Activated CD8-positive, alpha-beta memory T cell treated with anti-CD3 and anti-CD28 coated beads, Interleukin-2, amount 10 ng/mL, durations not matched to agents 7 days and 5 days (primary cell): ENCODE measurements at places on chromosomes 7 and 10. TPM values are rescaled to one million over a fixed set of nuclear protein-coding genes. Genes with fewer than 3 reads are reported as not detected.

LIPK gene
- not detected for total RNA-seq

CASD1 gene
- 11.9 TPM for total RNA-seq

GOT1 gene
- 36.5 TPM for total RNA-seq

BLNK gene
- total RNA-seq = not detected

OGDHL gene
- total RNA-seq = 0.09 TPM

CPEB3 gene
- 4.3 TPM for total RNA-seq

TMEM178B gene
- 1.9 TPM for total RNA-seq

TMEM196 gene
- not detected for total RNA-seq

OPALIN gene
- not detected for total RNA-seq

- no peak for DNase-seq
These were observed 183.2 kb downstream of the GLI3 start for GRCh38 chr7:42053834-42054233.

DNA sequence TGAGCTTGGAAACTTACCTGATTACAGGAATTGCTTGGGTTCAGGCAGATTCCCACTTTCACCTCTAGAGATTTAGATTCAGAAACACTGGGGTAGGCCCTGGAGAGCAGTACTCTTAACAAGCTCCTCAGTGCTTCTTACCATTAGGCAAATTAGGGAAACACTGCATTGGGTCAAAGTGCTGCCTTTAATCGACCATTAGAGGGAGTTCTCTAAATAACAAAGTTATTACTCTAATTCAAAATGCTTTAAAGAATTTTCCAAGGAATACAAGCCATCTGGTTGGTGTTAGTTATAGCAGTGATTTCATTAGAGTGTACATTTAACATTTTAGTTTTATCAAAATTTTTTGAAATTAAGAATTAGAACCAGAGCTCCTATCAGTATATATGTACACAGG, 324.5 kb downstream of the GFRA1 start:
- DNase-seq = no peak

- no peak for DNase-seq
These were observed 94.3 kb downstream of the ELAPOR2 start for GRCh38 chr7:86964973-86965726.

GRCh38 chr7:22660293-22660692, 66.7 kb upstream of the IL6 start:
- no peak for DNase-seq

DNA sequence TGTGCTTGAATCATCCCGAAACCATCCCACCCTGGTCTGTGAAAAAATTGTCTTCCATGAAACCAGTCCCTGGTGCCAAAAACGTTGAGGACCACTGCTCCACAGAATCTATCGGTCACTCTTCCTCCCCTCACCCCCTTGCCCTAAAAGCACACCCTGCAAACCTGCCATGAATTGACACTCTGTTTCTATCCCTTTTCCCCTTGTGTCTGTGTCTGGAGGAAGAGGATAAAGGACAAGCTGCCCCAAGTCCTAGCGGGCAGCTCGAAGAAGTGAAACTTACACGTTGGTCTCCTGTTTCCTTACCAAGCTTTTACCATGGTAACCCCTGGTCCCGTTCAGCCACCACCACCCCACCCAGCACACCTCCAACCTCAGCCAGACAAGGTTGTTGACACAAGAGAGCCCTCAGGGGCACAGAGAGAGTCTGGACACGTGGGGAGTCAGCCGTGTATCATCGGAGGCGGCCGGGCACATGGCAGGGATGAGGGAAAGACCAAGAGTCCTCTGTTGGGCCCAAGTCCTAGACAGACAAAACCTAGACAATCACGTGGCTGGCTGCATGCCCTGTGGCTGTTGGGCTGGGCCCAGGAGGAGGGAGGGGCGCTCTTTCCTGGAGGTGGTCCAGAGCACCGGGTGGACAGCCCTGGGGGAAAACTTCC, 784 bp upstream of the SERPINE1 start:
- peak; percentile 69 for DNase-seq

- DNase-seq = no peak
These were observed 731.4 kb downstream of the KCNMA1 start for GRCh38 chr10:76906256-76906655.

- no peak for DNase-seq
These were observed 25.1 kb upstream of the LIMK1 start for GRCh38 chr7:74058486-74058885.

GRCh38 chr10:86188326-86188725, 178.3 kb downstream of the GRID1 start:
- DNase-seq = no peak

GRCh38 chr7:120738816-120739215, 119.1 kb downstream of the TSPAN12 start:
- DNase-seq = no peak

DNA sequence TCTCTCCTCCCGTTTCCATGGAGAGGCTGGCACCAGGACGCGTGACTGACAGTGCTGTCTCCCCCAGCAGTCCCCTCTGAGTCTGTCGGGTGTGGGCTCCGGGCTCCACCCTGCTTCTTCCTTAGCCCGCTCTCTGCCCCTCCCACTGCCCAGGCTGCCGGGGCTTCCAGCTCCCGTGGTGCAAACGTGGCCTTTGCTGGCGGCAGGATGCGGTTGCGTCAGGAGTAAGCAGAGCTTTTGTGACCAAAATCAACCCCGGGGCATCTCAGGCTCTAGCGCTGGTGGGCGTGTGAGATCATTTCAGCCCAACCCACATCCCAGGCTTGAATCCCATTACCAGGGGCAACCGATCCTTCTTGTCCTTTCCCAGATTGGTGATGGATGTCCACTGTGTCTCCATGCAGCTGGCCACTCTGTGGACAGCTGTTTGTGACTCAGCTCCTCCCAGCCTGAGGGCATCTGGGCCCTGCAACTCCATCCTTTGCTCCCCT, 28.2 kb downstream of the PTPRE start:
- DNase-seq = no peak

- DNase-seq = no peak
These were observed 91.0 kb upstream of the AFAP1L2 start for GRCh38 chr10:114495303-114495702.

DNA sequence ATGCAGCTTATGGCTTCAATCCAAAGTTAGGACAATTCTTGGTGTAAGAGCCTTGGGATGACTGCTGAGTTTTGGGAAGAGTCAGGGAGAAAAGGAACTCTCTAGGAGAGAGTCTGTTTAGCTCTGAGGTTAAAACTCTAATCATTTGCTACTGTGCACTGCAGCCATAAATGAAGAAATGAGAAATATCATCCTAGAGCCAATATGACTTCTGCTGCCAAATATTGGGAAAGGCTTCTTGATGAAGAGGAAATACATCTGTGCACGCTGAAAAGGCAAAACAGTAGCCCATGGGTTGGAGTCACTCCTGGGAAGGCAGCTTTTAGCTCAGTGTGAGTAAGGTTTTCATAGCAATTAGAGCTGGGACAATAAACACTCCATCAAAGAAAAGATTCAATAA, 308.8 kb downstream of the SFMBT2 start:
- DNase-seq = no peak

DNA sequence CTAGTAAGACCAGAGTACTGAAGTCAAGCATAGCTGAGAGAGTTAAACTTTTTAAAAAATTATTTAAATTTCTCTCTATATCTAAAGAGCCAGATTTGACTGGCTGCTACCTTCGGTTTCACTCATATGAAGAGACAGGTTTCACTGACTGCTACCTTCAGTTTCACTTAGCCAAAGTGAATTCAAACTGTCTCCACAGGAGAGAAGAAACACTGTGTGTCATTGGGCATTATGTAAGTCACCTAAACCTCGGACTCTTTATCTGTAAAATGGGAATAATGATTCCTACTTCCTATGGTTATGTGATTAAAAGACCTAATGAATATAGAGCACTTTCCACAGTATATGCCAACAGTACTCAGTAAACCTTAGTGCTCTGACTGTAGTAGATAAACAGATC, 41.6 kb upstream of the MET start:
- DNase-seq = no peak

DNA sequence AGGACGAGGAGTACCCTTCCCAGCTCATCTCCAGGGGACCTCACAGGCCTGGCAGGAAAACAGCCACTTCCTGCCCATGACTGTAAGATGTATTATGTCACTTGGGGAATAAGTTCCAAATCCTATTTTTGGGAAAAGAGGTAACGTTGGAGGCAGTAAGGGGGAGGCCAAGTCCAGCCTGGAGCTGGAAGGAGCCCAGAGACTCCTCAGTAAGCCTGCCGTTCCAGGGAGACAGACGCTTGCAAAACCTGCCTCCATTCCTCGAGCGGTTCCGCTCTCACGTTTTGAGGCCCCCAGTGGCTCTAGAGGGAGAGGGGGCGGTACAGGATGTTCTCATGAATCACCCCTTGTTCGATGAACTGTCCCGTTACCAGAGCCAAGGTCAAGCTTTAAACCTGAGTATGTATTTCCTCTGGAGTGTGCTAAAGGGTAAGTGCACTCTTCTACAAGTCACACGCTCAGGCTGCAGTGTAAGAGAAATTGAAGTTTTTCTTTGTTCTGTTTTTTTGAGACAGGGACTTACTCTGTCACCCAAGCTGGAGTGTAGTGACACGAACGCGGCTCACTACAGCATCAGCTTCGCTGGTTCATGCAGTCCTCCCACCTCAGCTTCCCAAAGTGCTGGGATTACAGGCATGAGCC, 45.5 kb upstream of the CYTH3 start:
- DNase-seq = peak; percentile 41

- DNase-seq = no peak
These were observed 219.5 kb downstream of the CUX1 start for GRCh38 chr7:102036958-102037357.

DNA sequence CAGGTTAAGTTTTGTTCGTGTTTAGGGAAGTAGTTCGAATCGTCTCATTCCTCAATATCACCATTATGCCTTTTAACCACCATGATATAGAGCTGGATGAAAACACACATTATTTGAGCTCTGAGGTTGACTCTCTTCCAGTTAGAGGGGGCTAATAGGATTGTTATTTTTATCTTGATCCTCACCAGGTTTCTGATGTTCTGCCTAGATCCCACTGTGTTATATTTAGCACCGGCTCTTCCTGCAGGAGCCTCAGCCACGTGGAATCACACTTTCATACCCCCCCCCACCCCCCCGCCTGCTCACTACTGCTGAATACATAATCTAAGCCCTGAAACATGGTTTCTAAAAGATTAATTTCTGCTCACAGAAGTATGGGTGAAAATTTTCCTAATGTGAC, 88.3 kb downstream of the NRCAM start:
- DNase-seq = no peak

DNA sequence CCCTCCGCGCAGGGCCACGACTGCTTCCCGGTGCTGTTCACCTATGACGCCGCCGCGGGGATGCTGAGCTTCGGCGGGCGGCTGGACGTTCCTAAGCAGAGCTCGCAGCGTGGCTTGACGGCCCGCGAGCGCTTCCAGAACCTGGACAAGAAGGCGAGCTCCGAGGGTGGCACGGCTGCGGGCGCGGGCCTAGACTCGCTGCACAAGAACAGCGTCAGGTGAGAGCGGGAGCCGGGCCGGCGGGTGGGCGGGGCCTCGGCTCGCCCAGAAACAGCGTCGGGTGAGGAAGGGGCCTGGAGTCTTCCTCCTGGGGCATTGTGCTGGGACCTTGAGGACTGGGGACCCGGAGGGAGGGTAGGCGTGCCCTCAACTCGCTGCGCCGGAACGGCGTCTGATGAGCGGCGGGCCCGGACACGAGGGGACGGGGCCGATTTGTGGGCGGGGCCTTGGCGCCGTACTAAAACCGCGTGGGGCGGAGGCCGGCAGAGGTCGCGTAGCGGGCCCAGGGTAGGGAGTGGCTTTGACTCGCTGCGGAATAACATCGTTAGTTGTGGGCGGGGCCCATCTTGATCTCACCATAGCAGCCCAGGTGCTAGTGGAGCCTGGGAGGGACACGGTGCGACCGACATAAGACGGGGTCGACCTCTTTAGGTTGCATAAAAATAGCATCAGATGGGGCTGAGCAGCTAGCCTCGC, 15.6 kb downstream of the PDAP1 start:
- peak; percentile 88 for DNase-seq

- no peak for DNase-seq
These were observed 72.9 kb downstream of the DYNC2I1 start for GRCh38 chr7:158929306-158929705.

DNA sequence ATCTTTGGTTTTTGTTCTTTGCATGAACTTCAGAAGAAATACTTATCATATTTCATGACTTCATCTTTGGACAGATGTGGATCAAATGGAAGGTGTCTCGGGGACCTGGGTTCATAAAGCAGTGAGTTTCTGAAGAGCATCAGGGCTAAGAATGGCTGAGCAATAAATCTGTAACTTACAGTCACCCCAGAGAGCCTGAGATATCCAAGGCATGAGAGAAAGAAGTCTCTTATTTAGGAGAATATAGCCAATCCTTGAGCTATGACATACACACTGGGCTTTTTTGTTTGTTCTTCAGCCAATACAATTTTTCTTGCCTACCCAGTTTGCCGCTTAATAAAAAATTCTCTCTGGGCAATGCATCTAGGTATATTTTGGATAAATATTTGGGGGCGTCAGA, 252.6 kb upstream of the INHBA start:
- no peak for DNase-seq

DNA sequence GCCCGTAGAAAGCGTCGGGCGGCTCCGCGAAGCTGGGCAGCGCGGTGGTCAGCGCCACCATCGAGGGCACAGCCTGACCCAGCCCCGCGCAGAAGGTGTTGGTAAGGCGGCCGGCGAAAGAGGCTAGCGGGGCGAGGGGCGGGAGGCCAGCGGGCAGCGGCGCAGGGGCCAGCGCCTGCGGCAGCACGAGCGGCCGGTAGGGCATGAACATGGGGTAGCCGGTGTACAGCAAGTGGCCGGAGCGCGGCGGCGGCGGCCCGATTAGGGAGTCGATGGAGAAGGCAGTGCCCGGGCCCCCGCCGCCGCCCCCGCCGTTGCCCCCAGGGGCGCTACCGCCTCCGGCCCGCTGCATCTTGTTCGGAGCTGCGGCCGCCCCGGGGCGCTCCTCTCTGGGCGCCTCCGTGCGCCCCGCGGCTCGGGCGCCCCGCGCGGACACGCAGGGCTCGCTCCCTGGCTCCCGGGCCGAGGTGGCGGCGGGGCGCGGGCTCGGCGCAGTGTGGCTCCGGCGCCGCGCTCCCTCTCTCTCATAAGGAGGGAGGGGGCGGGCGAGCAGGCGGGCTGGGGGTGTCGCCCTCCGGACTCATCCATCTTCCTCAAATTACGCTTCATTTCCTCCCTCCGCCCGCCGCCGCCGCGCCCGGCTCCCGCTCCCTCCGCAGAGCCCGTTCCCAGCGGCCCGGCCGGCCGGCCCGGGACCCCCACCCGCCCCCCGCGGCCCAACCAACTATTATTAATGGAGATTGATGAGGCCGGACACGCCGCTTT, at the start of gene GBX1:
Gene GBX1, minus strand, starts transcription at position 498 of the 765 bp plus-strand sequence. Its CDS starts 146 bp downstream, at position 352.
- no peak for DNase-seq

- DNase-seq = no peak
These were observed 117.9 kb upstream of the HABP2 start for GRCh38 chr10:113434950-113435349.

DNA sequence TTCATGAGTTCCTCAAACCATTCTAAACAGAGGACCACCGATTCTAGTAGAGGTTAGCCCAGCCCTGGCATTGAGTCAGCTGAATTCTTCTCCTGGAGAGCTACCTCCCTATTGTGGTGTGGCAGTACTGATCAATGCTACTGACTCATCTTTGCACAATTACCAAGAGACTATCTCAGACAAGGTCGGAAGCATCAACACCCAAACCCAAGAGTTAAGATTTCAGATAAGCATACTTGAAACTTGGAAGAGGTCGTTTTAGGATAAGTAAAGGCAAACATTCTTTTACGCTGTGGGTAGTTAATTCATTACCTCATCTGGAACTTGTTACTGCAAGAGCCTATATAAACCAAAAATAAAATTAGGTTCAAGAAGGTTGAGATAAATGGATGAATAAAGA, 154.6 kb upstream of the NRBF2 start:
- DNase-seq = no peak
